ENCODE measurements at places on chromosomes 4 and X.

GRCh38 chr4:179415037-179415846 lies 1973.0 kb upstream of the AGA start:
- no peak for DNase-seq

GRCh38 chrX:53305219-53305995 lies 24.0 kb upstream of the IQSEC2 start:
- no peak for DNase-seq

- DNase-seq: peak; percentile 57
These were observed 114.8 kb downstream of the REELD1 start for GRCh38 chr4:146329050-146329716.

DNA sequence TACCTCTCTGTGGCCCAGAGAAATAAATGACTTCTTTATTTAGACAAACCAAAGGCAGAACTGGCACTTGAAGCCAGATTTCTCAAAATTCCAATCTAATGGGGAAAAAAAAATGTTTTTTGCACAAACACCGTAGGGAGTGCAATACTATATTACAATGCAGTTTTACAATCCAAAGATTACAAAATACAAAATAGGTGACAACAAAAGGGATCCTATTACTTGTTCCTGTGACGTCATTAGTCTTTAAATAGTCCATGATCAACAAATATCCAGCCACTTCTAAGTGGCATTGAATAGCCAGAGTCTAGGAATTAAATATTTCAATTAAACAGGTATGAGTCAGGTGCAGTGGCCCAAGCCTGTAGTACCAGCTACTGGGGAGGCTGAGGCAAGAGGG lies 3.0 kb upstream of the APBB2 start:
- DNase-seq: no peak

DNA sequence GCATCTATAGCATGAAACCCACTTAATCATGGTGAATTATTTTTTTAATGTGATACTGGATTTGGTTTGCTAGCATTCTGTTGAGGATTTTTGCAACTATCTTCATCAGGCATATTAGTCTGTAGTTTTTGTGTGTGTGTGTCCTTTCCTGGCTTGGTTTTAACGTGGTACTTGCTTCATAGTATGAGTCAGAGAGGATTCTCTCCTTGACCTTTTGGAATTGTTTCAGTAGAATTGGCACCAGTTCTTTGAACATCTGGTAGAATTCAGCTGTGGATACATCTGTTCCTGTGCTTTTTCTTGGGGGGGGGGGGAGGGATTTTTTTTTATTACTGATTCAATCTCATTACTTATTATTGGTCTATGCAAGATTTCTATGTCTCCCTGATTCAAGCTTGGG lies 232.0 kb upstream of the KLF8 start:
- DNase-seq: peak; percentile 61

- DNase-seq: peak; percentile 72
These were observed 34.4 kb downstream of the NFKB1 start for GRCh38 chr4:102535398-102536082.

GRCh38 chr4:9976781-9977180 lies 44.5 kb downstream of the SLC2A9 start:
- no peak for DNase-seq

- DNase-seq: no peak
These were observed 256.7 kb upstream of the GNPDA2 start for GRCh38 chr4:44983083-44983482.

GRCh38 chr4:104860238-104861123 lies 286.2 kb upstream of the TET2 start:
- peak; percentile 54 for DNase-seq

DNA sequence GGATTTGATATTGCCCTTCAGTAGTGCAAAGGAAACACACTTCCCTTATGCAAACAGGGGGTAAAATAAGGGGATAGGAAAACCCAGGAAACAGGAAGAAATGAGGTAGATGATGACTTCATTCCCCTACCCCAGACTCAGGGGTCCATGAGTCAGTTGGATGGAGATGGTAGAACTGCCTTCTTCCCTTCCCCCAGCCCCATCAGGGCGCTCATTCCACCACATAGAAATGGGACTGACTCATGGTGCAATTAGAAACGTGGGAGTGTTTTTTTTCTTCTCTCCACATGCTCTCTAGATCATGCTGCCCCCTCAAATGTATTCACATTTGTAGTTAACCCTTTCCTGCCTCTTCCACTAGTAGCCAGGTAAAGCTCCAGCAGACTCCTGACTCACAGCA lies 23.1 kb upstream of the ARMCX2 start:
- DNase-seq: peak; percentile 11

GRCh38 chr4:80931631-80932081 lies 98.9 kb upstream of the BMP3 start:
- DNase-seq: no peak

DNA sequence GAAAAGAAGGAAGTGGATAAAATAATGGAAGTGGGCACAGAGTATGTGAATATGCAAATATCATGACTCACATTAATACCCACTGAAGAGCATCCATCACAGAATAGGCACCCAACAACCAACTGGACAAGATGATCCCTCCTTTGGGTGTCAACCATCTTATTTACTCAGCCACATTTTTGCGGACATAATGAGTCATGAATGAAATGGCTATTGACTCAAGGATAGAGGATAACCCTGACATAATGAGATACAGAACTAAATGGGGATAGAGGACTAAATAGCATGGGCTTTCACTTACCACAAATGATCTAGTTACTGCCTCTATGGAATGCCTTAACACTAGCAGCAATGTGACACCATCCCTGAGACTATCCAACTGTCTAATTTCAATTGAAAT lies 224.7 kb downstream of the ANTXR2 start:
- DNase-seq: no peak

DNA sequence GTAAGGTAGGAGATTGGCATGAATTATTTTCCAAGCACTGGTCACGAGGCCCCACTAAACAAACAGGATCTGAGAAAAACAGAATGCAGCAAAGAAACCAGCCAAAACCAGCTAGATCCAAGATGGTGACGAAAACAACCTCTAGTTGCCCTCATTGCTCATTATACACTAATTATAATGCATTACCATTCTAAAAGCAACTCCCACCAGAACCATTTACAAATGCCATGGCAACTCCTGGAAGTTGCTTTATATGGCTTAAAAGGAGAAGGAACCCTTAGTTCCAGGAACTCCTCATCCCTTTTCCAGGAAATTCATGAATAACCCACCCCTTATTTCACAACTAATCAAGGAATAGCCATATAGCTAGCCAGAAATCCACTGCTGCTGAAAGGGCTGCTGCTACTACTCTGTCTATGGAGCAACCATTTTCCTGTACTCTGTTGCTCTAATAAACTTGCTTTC lies 69.3 kb downstream of the ABCB7 start:
- peak; percentile 0 for DNase-seq

DNA sequence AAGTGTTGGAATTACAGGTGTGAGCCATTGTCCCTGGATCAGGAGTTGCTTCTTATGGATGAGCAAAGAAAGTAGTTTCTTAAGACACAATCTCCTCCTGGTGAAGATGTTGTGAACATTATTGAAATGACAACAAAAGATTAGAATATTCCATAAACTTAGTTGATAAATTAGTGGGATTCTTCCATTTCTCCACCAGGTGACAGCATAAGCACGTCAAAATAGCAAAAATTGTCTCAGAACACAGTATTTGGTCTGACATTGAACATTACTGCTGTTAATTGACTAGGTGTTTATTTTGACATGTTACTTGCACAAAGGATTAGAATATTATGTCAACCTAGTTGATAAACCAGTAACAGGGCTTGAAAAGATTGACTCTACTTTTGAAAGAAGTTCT lies 21.6 kb downstream of the CLDN34 start:
- DNase-seq: peak; percentile 20

- DNase-seq: no peak
These were observed 15.1 kb downstream of the TRAPPC2 start for GRCh38 chrX:13719192-13719856.

GRCh38 chr4:8737075-8737474 lies 134.6 kb downstream of the HMX1 start:
- no peak for DNase-seq

DNA sequence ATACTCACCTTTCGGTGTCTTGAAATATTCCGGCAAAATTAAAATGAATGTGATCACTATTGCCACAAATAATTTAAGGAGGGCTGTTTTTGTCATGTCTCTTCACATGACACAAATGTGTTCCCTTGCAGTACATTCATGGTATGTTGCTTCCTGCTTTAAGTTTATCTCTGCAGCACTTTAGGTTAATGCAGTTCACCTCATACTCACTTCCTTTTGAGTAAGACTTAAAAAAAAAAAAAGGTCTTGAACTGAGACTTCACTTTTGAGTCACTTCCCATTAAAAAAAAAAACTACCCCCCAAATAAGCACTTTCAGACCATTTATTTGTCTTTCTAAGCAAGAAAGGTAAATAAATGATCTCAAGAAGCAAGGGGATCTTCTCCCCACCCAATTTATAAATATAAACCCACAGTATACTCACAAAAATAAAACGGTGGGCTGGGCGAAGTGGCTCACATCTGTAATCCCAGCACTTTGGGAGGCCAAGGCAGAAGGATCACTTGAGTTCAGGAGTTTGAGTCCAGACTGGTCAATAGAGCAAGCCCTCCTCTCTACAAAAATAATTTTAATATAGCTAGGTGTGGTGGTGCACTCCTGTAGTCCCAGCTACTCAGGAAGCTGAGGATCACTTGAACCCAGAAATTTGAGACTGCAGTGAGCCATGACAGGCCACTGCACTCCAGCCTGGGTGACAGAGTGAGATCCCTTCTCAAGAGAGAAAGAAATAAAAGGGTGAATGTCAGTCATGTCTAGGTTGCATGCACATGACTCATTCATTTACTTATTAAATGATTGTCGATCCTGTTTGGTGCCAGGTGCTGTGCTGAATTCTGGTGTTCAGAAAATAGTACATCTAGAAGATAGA lies at the start of gene TMEM156:
TSS of gene TMEM156 (minus strand) at position 192 of the 868 bp plus-strand sequence. CDS start at position 96, 96 bp downstream.
- DNase-seq: peak; percentile 5

DNA sequence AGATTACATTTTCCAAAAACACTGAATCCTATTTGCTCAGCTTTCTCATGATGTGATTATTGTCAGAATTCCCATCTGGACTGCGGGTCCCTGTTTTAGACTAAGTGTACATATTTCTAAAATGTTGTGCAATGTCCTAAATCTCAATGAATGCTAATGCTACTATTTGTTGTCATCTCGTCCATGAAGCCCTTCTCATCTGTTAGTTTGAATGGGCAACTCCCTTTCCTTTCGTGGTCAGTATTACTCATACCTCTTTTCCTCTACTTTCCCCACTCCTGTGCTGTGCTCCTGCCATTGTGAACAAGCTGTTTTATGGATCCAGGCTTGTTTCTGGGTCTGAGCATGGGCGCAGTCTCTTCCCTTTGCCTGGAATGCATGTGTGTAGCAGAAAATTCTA lies 91.0 kb downstream of the MID1 start:
- peak; percentile 74 for DNase-seq

- no peak for DNase-seq
These were observed 13.4 kb downstream of the RBMX2 start for GRCh38 chrX:130415201-130415600.

DNA sequence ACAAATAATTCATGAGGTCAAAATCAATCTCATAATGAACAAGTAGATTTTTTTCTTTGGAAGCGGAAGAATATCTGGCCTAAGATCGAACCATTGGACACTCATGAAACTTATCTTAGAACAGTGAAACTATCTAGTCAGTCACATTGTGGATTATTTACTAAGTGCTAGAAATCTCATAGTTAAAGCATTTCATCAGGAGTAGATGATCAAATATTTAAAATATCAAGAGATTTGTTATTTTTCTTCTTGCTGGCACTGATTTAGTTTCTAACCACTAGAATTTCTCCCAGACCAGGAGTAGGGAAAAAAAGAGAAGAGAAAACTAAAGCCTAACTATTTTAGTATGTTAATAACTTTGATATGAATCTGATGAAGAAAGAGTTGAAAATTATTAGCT lies 105.5 kb downstream of the SHROOM3 start:
- no peak for DNase-seq

- DNase-seq: no peak
These were observed 41.3 kb upstream of the MXD4 start for GRCh38 chr4:2303121-2303685.

GRCh38 chr4:122045533-122045932 lies 93.7 kb upstream of the TRPC3 start:
- DNase-seq: peak; percentile 91

DNA sequence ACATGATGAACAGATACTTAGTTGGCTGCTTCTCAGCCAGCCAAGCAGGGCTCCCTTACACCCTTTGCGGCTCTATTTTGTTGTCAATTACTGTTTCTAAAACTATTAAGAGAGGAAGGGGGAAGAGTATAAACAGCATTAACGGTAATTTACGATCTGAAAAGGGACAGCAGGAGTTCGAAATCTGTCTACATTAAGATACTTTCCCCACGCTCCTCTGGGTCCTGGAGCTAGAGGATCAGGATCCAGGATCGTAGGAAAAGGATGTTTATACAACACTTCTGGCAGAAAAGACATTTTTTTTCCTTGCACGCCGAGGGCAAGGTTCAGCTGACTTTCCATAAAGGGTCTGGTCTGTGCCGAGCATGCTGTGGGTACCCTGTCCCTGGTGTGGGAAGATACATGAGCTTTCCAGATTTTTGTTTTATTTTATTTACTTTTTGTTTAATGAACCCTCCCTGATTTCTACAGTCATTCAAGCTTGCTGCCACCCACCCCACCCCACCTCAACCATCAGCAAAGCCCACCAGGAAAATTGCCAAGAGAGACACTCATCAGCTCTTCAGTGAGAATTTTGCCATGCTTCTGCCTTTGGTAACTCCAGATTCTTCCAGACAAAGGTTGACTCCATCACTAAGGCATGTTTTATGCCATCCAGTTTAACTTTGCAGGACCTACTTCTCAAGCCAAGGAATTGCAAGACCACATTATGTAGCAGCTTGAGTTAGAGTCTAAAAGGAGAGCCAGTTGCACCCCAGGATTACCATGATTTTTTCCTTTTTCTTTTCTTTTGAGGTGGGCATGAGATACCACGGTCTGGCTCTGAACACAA lies 188.1 kb downstream of the QDPR start:
- DNase-seq: no peak

DNA sequence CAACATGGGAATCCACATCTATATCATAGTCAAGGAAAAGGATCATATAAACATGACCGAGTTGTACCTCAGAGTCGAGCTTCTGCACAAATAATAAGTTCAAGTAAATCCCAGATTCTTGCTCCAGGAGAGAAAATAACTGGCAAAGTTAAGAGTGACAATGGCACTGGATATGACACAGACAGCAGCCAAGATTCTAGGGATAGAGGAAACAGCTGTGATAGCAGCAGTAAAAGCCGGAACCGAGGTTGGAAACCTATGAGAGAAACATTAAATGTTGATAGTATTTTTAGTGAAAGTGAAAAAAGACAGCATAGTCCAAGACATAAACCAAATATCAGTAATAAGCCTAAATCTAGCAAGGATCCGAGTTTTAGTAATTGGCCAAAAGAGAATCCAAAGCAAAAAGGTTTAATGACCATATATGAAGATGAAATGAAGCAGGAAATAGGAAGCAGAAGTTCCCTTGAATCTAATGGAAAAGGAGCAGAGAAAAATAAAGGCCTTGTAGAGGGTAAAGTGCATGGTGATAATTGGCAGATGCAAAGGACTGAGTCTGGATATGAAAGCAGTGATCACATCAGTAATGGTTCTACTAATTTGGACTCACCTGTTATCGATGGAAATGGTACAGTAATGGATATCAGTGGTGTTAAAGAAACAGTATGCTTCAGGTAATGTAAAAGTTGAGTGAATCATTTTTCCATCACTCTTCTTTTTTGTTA lies 50.4 kb downstream of the FABP2 start:
- DNase-seq: no peak

- peak; percentile 58 for DNase-seq
These were observed 19.5 kb upstream of the CCNI start for GRCh38 chr4:77095101-77095821.

- no peak for DNase-seq
These were observed 2.2 kb upstream of the MGARP start for GRCh38 chr4:139282065-139282720.

All from RPMI7951 (cell line).